Lung (tissue), 17 donors: ENCODE measurements at places on chromosomes 16 and 17.

DNA sequence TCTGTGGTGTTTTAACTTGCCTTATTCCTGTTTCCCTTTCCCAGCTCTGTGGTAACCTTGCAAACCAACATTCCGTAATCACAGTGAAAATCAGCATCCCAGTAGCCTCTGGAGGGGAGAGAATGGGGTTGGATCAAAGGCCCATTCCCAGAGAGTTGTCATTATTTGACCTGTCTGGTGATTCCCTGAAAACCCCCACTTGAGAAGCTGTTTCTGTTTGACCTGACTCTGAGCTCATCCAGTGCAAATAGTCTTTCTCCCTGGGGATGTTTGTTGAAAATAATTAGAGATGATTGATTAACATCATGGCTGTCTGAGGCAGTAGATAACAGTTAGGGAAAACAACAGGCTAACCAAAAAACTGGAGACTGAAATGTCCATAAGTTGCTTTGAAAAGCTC is 3.0 kb downstream of the CACNG1 start:
- no peak for DNase-seq

DNA sequence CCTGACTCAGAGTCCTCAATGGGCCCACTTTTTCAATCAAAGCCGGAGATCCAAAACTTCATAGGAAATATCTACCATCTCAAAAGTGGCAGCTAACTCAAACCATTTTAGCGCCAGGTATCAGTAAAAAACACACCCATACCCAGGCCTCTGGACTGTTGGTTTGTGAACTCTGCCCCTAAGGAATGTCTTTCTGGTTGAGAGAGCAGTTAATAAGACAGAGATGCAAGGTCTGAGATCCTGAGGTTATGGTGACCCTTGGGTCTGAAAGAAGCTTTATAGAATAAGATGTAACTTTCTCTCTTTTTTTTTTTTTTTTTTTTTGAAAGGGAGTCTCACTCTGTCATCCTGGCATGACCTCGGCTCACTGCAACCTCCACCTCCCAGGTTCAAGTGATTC is 350.5 kb downstream of the SOX9 start:
- no peak for DNase-seq

DNA sequence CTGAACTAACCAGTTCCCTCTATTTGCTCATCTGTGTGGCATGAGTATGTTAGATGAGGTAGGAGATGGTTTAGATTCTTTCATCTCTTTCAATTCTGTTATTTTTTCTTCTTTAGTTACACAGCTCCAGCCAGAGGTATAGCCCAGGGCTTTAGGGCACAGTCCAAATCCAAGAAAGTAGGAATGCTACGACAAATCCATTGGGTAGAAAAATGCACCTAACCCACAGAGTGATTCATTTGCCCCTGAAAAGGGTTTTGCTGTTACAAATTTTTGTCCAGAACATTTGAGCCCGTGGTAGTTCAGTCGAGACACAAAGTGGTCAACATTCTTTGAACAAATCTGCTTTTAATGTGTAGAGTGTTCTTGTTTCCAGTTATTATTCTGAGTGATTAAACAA is 250.7 kb downstream of the HS3ST3A1 start:
- no peak for DNase-seq

GRCh38 chr17:7356072-7356549 is 1.2 kb downstream of the TMEM95 start:
- DNase-seq = peak; percentile 55

DNA sequence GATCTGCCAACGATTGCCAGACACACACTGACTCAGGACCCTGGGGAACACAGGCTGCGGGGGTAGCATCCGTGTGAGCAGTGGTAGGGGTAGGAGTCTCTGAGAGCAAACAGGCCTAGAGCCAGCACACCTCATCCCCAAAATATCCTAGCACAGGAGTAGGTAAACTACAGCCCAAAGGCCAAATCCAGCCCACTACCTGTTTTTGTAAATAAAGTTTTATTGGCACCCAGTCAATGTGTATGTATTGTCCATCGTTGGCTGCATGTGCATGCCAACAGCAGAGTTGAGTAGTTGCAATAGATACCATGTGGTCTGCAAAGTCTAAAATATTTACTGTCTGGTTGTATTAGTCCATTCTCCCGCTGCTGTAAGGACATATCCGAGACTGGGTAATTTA is 55.5 kb upstream of the GPRC5B start:
- DNase-seq = no peak

DNA sequence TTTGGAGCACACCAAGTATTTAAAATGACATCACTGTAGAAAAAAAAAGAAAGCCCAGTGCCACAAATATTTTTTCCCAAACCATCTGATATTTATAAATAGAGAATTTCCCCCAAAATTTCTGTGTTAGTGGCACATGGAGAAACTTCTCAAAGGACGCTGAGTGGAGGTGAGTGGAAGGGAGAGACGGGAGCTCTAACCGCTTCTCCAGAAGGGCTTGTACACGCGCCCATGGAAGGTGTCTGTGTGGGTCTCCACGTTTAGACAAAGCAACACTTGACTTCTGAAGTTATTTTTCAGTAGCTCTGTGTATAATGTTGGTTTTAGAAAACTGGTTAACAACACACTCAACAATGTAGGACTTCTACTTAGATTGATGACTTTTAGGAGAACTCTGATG is 1.0 kb downstream of the MYOCD start:
- DNase-seq = no peak

DNA sequence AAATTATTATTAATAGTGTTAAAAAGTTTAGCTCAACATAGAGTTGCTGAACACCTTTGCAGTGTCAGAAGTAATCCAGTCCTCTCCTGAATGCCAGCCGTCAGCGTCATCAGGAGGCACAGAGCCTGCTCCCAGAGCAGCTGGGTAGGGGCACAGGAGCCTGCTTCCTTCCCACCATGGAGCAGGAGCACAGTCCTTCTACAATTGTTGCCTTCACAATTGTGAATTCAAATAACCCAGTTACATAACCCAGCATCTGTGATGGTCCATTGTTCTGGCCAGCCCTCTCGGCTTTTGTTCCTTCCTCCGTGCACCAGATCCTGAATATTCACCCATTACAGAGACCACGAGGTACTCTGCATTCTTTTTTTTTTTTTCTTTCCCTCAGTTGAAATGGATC is 393.9 kb upstream of the MAF start:
- no peak for DNase-seq

- no peak for DNase-seq
Observed at GRCh38 chr17:45964634-45965033, 34.4 kb upstream of the STH start.

- no peak for DNase-seq
Observed at GRCh38 chr17:43469145-43469544, 14.6 kb upstream of the DHX8 start.

DNA sequence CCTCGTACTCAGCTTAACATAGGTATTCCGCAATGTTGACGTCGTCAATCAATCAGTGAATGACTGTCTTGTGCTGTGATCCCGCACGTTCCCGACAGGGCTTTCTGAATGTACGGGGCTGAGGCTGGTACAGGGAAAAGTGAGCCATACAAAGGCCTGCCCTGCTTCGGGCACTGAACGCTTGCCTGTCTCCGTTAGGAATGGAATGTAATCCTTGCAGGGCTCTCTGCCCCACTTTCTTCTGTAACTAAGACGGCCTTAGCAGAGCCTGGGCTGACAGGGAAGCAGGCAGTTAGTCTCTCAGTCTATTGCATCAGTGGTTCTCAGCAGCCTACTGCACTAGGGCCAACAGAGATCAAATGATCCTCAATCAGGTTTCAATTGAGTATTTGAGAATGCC is 16.2 kb upstream of the MYH3 start:
- DNase-seq = no peak

DNA sequence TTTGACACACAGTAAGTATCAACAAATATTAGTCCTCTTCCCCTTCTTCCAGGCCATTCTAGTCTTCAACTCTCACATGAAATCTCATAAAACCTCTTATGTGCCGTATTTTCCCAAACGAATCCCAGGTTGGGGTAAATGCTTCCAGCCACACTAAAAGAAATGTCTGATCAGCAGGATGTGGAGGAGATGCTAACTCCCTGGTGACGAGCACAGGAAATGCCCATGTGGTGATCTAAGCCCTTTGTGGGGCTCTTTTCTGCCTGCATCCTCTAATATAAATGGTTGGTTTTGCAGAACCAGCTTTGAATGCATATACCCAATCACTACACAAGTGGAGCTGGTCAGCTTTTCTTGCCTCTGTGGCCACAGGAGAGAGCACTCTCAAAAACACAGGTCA is 498.2 kb upstream of the ERCC4 start:
- DNase-seq = no peak

GRCh38 chr17:19294443-19294842 is 57.3 kb downstream of the EPN2 start:
- no peak for DNase-seq

DNA sequence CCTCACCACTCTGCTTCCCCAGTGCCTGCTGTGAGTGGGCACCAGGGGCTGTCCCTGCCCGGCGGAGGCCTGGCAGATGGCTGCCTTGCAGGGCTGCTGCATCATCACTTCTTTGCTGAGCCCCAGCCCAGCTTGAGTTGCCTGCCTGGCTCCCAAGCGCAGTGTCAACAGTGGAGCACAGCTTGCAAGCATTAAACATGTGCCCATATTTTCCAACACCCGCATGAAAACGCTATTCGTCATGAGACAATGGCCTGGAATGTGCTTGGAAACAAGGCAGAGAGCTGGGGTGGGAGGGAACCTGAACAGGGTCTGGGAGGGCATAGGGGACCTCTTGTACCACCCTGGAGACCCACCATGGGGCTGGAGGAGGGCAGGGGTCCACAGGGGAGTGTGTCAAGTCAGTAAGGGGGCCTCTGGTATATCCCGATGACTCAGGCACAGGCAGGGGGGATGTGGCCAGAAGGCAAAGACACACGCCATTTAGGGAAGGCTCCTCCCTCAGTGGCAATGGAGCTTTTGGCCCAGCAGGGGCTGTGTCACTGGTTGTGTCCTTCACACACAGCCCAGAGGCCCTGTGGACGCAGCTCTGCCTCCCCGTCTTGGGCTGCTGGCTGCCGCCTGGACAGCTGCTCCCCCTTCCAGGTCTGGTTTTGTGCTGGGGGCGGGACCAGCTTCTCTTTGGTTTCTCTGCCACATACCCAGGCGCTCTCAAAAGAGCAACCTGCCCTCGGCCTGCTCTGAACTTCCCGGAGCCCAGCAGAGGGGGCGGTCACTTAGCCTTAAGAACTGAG is 17.4 kb upstream of the MTSS2 start:
- peak; percentile 78 for DNase-seq

- no peak for DNase-seq
Observed at GRCh38 chr17:58680038-58680369, 11.8 kb downstream of the TEX14 start.

GRCh38 chr17:71503710-71504465 is 616.9 kb upstream of the SOX9 start:
- peak; percentile 48 for DNase-seq

DNA sequence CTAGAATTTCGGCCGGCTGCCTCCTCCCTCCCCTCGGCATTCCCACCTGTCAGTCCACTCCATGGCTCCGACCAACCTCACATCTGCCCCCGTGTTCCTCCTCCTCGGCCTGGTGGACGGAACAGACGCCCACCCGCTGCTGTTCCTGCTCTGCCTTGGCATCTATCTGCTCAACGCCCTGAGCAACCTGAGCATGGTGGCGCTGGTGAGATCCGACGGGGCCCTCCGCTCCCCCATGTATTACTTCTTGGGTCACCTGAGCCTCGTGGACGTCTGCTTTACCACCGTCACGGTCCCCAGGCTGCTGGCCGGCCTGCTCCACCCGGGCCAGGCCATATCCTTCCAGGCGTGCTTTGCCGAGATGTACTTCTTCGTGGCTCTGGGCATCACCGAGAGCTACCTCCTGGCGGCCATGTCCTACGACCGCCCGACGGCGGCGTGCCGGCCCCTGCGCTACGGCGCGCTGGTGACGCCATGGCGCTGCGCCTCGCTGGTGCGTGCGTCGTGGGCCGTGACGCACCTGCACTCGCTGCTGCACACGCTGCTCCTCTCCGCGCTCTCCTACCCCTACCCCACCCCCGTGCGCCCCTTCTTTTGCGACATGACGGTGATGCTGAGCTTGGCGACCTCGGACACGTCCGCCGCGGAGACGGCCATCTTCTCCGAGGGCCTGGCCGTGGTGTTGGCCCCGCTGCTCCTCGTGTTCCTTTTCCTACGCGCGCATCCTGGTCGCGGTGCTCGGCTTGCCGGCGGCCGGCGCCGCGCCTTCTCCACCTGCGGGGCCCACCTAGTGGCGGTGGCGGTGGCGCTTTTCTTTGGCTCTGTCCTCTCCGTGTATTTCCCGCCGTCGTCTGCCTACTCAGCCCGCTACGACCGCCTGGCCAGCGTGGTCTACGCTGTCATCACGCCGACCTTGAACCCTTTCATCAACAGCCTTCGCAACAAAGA is at the start of gene OR3A2:
Gene OR3A2, minus strand, starts transcription at position 440 of the 948 bp plus-strand sequence.
- DNase-seq = no peak

DNA sequence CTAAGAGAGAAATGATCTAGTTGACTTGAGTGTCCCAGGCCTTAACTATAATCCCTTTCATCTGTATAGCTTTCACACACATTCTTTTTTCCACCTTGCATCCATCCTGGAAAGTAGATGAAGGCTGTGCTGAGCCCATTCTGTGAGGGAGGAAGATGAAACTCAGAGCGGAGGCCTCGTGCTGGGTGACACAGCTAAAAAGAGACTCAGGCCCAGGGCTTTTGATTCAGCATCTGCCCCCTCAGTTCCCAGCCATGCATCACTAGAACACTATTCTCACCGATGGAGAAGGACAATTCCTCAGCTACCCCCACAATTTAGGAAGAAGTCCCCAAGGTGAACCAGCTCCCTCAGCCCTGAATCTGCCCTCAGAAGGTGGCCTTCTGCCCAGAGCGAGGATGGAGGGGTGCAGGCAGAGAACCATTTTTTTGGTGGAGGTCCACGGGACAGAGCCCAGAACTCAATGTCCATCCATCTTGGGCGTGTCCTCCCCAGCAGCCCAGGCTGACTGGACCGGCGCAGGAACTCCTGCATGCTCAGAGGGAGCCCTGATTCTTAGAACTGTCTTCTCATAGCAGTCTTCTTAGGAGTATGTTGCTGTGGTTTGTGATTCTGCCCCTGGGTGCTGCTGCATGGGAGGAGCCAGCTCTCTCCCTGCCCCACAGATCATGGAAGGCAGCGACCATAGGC is 5.8 kb upstream of the MYCBPAP start:
- no peak for DNase-seq

- DNase-seq = peak; percentile 30
Observed at GRCh38 chr17:9897372-9897968, 7.6 kb downstream of the RCVRN start.

- no peak for DNase-seq
Observed at GRCh38 chr17:80421381-80422090, 6.6 kb downstream of the ENDOV start.

DNA sequence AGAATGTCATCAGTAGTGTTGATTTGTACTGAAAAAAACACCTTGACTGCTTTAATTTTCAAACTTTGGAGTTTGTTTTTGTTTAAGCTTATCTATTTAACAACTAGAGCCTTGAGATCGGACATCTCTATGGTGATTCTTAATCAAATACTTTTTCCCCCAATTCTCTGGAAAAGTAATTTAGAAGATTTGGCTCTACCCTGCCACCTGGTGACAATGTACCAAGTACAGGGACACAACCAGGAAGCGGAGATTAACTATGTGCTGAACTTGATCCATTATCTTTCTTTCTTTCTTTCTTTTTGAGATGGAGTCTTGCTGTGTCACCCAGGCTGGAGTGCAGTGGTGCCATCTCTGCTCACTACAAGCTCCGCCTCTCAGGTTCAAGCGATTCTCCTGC is 30.8 kb downstream of the USP43 start:
- DNase-seq = peak; percentile 8
